Activated naive CD4-positive, alpha-beta T cell treated with anti-CD3 and anti-CD28 coated beads, Interleukin-2, amount 50 U/mL, for 16 hours (primary cell): ENCODE measurements at places on chromosomes 5 and 9.

GRCh38 chr5:161966564-161966963 lies 101.0 kb upstream of the GABRG2 start:
- no peak for DNase-seq

- DNase-seq = no peak
These were observed 314.3 kb upstream of the CHD1 start for GRCh38 chr5:99243111-99243510.

- no peak for DNase-seq
These were observed 1.5 kb upstream of the KCNN2 start for GRCh38 chr5:114360357-114360756.

GRCh38 chr5:157357823-157358222 lies 91.9 kb downstream of the CYFIP2 start:
- DNase-seq = no peak

- DNase-seq = no peak
These were observed 33.1 kb upstream of the SPIN1 start for GRCh38 chr9:88355166-88355565.

- no peak for DNase-seq
These were observed 184.1 kb downstream of the PDE4D start for GRCh38 chr5:59709346-59709821.

DNA sequence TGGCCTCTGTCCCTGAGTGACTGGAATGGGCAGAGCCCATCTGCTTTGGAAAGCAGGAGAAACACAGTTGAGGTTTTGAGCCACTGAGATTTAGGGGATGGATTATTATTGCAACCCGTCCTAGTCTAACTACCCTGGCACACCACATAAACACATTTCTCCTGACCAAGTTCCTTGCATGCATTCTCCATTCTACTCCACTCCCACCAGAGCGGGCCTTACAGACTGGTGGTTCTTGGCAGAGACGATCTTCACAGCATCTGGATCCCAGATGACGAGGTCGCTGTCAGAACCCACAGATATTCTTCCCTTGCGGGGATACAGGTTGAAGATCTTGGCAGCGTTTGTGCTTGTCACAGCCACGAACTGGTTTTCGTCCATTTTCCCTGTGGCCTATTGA lies 111.0 kb downstream of the DPYSL3 start:
- no peak for DNase-seq

DNA sequence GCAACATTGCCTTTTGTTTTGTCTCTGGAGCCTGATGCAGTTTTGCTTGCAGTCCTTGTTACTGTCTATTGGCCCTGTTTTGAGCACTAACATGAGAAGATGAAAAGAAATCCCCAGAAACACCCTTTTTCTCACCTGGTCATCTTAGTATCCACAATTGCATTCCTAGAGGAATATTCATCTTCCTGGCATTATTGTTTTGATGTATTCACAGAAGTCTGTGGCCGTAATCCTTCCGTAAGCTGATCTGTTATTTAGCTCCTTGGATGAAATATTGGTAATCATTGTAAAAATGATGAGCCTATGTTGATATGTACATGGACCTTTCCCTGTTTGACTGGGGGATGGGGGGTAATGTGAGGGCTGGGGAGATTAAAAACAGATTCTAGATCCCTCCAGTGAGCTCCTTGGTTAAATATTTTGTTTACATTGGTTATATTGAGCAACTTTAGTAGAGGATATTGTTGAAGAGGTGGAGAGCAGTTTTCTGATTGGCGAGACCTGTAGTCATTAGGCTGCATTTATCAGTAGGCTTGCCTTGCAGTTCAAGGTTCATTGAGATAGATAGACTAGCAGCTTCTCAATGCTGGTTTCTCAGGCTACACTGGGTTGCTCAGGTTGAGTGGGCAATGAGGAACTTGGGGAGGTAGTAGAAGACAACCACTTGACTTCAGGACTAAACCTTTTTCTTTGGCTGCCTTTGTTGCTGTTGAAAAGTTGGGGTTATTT lies 117.5 kb downstream of the MACIR start:
- DNase-seq = no peak
